ENCODE measurements at places on chromosomes 2 and 18.

GRCh38 chr2:100233061-100233460, 89.2 kb downstream of the LONRF2 start:
- DNase-seq, result no peak

DNA sequence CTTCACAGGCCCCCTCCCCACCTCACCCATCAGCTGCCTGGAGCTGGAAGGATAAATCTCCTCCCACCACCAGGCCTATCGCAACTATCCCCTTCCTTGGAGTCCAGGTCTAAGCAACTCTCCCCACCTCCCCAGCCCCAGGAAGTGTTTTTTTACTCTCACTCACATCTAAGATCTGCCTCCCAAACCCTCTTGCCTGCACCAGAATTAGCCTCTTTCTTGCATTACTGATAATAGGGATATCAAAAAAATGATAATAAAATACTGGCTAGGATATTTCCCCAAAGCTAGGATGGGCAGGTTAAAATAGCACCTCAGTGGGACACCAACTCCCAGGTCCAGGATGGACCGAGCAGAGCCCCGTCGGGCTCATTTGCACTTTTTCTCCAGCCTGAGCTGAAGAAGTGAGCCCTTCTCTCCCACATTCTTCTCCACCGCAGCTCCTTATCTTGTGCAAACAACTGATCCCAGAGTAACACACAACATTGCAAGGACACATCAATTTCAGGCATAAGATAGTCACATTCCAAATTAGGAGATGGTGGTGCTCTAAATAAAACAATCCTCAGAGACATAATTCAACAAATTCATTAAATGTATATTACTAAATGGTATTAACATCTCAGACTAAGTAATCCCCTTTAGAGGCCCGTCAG, 17.7 kb upstream of the CIB4 start:
- no peak for DNase-seq

DNA sequence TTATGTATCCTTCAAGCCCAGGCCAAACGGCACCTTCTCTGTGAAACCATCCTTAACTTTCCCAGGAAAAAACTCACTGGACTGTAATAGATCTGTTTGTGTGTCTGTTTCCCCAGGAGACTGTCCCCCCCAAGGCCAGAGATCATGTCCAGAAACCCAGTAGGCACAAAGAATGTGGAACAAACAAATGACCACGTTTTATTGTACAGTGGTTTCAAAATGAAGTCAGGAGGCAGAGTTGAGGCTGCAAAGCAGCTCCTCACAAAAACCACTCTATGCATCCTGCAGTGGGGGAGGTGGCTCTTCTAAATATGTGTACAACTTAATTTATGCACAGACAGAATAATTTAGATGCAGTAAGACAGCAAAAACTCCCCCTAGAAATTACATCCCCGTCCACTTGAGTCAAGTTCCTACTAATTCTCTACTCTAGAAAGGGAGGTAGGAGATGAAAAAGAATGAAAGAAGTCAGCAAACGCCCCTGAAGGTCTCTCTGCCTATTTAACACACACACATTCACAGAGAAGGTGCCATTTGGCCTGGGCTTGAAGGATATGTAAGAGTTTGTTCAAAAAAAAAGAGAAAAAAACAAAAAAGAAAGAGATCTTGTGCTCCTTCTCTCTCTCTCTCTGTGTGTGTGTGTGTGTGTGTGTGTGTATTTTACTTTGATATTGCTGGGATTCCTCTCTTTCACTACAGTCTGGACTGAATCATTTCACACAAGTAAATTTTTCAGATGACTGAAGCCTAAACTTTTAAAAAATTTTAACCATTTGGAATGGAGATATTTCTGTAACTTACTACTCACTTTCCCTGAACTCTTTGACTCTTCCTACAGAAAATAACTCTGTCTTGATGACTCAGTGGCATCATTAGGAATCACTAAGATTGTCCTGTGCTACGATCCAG, 19.5 kb downstream of the BCL2 start:
- DNase-seq, result no peak

- no peak for DNase-seq
Observed at GRCh38 chr2:60873381-60873780, 8.0 kb upstream of the REL start.

DNA sequence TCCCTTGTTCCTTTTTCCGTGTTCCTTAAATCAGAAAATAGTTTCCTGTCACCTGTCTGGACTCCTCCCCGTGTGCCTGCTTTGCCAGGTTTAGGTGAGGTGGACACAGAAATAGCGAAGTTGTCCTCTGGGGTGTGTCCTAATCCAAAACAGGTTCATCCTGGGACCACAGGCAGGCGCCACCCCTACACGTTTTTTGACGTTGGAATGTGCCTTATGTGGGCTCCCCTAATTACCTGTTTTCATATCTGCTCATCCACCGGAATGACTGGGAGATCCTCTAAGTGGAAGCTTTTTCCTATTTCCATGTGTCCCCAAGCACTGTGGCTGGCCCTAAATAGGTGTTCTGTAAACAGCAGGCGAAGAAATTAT, 49.0 kb upstream of the PAIP2B start:
- DNase-seq, result no peak

- DNase-seq, result no peak
Observed at GRCh38 chr2:239609607-239610310, 208.9 kb upstream of the HDAC4 start.

- DNase-seq, result no peak
Observed at GRCh38 chr18:63199743-63200241, 119.8 kb downstream of the BCL2 start.

DNA sequence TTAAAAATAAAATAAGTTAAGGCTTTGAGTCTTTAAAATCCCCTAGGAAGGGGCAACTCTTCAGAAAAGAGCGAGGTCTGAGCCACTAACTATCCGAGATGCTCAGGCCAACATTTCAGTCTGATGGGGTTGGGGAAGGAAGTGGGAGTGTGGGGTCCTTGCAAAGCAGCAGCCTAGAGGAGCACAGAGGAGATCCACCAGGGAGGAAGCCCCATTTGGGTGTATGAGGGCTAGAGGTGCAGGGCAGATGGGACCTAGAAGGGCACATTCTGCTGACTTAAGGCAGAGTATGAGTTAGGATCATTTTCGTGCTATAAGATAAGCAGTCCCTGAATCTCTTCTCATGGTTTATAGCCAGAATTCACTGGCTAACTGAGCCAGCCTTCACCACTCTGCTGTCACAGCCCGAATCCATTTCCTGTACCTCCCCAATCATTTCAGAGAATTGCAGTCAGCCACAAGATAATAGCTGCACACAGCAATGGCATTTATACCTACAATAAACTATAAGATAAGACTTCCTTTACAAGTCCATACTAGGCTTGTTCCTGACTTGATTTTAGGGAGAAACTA, 37.0 kb downstream of the MRPL30 start:
- no peak for DNase-seq

GRCh38 chr2:128502638-128503246, 184.1 kb upstream of the HS6ST1 start:
- DNase-seq, result no peak

DNA sequence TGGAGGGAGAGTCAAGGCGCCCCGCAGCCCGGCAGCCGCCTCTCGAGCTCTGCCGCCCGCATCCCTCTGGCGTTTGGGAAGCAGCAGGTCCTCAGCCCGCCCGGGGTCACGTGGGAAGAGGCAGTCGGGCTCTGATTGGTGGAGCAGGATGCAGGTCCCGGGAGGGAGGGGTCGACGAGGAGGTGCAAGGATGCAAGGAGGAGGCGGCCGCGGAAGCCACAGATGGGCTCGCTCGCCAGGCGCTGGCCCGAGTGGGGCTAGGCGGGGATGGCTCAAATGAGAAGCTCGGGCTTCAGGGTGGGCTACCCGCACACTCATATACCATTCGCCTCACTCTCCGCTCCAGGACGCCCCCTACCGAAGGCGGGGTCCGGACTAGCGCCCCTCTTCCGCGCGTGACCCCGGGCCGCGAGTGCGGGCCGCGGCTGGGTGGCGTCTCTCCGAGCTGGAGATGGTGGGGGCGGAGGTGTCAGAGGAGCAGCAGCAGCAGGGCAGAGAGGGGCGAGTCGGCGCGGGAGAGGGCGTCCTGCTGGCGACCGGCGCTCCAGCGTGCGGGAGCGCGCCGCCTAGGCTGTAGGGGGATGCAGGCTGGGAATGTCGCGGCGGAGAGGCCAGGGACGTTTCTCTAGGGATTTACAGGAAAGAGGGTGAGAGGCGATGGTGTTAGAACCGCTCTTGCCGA, at the start of gene TMEFF2:
Gene TMEFF2 (minus strand): TSS at position 68 of the 682 bp plus-strand sequence. CDS start 409 bp downstream, outside the sequence.
- DNase-seq, result peak; percentile 99

DNA sequence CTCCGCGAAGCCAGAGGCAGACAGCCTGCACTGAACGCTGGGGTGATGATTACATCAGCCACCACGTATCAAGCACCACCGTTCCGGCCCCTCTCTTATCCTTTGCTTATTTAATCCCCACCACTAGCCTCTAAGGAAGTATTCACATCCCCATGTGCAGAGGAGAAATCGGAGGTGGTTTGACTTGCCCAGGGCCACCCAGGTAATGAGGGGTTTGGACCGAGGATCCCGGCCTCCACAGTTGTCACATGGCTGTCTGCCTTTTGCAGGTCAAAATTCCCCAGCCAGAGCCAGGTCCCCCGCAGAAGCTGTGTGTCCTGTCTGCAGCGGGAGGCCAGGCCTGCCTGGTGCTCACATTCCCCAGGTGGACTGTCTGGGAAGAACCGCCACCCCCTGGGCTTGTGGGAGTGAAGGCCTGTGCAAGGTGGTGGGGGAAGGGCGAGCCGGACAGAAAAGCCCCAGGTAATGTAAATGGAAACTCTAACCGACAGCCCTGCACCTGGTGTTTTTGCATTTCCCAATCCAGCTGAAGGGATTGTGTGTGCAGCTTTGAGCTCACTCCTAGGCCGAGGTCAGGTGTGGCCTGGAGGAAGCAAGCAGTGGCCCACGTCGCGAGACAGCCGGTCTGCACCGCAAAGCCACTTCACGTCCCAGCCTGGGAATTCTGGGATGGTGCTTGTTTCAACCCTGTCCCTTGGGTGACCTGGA, 108.5 kb upstream of the ID2 start:
- DNase-seq, result no peak

DNA sequence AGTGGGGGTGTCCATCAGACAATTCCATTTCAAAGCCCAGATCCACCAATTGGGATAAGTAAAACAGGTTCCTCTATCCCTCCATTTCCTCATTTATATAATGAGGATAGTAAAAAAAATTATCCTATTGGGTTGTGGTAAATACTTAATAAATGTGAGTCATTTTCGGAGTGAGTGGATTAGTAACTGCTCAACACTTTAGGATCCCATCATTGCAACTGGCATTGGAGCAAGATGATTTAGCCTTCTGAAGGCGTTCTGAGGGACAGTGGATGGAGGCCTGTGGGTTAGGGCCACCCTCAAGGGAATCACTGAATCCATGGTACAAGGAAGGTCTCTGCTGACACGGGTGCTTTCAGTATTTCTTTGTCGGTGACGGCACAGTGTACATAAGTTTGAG, 108.6 kb upstream of the FZD7 start:
- no peak for DNase-seq

DNA sequence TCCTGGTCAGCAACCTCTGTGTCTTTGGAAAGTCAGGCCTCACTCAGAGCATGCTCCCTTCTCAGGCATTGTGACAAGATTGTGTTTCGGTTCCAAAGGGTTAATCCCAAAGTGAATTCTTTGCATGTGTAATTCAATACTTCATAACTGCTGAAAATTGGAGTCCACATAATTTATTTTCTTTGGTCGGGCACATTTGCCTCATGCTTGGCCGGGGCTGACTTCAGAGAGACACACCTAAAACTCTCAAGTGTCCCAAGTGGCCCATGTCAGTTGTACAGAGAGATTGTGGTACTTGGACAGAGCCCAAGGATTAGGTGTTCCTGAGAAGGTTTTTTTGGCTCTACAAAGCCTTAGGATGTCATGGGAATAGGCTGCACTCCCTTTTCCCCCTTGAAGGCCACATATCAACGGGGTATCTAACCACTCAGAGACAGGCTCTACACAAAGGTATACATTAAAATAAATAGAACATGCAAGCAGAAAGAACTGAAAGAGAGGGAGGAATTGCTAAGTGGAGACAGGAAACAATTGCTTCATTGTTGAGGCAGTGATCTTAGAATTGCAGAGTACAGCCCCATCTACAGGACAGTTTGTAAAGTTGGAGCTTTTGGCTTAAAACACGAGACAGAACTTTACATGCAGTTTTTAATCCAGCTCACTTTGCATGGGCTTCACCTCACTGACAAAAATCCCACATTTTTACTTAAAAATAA, 1232.3 kb upstream of the ZEB2 start:
- peak; percentile 70 for DNase-seq

DNA sequence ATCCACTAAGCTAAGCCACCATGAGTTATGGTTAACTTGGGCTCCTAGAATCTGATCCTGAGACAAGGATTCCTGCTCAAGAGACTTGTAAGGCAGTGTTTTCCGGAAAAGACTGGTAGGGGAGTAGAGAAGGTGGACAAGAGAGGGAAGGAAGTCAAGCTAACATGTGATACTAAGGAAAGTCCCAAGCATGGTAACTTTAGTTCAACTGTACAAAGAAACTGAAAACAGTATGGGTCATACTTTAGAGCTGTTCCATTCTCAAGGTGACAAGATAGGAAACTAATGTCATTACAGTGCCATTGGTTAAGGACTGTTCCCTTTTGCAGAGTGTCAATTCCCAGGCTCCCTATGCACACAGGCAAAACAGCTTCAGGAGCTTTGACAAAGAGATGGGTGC, 5.8 kb downstream of the MYO5B start:
- DNase-seq, result no peak

DNA sequence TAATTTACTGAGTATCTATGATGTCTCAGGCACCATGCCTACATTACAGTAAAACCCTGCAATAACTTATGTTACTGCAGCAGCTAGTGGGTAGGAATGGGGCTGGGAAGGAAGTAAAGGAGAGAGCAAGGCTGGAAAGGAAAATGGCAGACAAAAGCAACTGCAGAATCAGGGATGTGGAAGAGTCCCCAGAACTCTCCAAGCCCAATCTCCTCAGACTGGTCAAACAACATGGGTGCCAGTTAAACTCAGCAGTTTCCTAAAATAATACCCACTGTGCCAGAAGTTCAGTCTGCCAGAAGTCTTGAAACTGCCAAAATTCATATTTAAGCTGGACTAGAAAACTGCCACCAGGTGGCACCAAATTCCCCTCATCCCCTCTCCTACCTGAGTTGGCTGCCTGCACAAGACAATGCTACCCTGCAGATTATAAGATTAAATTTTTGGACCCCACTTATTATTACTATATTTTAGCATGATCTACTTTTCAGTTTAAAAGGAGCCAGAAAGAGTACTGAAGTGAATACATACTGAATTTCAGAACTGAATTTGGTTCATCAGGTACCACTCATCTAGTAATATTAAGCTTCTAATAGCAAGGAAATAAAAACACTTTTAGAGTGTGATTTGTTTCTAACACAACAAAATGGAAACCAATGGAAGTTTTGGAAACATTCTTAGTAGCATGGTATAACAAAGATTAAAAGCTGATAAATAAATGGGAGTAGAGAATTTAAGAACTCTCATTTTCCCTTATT, 86.8 kb upstream of the DNER start:
- DNase-seq, result peak; percentile 30
